ENCODE measurements at places on chromosomes 1 and 21.

DNA sequence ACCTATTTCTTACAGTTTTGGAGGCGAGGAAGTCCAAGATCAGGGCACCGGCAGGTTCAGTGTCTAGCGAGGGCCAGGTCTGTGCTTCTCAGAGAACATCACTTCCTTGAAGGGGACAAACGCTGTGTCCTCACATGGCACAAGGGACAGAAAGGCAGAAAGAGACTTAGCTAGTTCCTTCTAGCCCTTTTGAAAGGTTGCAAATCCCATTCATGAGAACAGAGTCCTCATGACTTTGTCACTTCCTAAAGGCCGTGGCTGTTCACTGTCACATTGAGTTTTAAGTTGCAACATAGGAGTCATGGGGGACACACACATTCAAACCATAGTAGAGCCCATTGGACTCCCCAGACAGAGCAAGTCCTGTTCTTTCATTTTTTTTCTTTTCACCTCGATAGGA lies 27.4 kb downstream of the PER3 start:
- DNase-seq, result no peak

GRCh38 chr1:109186733-109187086 lies 27.0 kb upstream of the SARS1 start:
- DNase-seq, result no peak

- no peak for DNase-seq
Measured at GRCh38 chr1:182200025-182200812, 138.7 kb upstream of the ZNF648 start.

- no peak for DNase-seq
Measured at GRCh38 chr1:181140398-181140797, 51.9 kb downstream of the IER5 start.

GRCh38 chr1:234992065-234992464 lies 136.6 kb downstream of the TOMM20 start:
- no peak for DNase-seq

GRCh38 chr1:43975249-43975961 lies 645 bp downstream of the ATP6V0B start:
- DNase-seq, result no peak

DNA sequence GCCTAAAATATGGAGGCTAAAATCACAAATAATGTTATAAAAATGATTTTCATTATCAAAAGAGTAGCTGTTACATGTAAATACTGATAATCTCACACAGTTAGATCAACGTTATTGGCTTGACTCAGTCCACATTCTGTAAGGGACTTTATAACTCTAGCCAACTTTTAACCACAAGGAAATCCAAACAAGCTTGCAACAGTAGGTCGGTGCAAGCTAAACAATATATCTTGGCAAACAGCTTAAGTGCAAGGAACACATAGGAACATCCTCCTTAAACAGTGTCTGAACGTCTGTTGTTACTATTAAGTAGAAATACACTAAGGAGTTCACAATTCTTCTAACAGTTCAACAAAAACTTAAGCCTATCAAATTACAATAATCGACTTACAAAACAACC lies 126.7 kb downstream of the EIF4G3 start:
- no peak for DNase-seq

DNA sequence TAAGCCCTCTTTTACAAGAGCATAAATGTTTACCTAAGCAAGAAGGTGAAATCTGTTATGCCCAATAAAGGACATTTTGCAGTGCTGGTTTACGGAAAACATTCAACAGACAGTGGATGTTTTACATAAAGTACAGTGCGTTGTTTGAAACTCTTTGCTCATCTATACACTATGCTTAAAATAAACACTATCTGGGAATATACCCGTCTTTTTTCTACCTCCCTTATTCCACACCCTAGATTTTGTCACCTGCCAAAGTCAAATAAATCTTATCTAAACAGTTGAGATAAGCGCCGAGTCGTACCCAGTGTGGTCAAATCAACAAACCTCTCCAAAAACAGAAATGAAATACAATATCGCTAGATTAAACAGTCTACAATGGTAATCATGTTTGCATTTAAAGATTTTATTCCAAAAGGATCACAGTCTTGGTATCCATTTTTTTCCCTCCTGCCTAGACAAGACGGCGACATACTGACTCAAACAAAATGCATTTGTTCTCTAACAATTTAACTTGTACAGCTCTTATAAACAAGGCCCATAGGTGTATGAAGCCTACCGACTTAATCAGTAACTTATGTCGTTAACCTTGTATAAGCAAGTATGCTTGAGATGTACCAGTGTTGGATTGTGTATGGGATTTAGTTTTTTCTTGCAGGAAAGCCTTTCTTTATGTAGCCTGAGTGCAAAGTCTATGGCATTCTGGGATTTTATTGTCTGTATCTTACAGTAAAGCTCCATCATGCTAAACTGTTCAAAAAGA lies 189.1 kb downstream of the FMN2 start:
- no peak for DNase-seq

GRCh38 chr1:212630158-212630900 lies 21.8 kb downstream of the ATF3 start:
- no peak for DNase-seq

DNA sequence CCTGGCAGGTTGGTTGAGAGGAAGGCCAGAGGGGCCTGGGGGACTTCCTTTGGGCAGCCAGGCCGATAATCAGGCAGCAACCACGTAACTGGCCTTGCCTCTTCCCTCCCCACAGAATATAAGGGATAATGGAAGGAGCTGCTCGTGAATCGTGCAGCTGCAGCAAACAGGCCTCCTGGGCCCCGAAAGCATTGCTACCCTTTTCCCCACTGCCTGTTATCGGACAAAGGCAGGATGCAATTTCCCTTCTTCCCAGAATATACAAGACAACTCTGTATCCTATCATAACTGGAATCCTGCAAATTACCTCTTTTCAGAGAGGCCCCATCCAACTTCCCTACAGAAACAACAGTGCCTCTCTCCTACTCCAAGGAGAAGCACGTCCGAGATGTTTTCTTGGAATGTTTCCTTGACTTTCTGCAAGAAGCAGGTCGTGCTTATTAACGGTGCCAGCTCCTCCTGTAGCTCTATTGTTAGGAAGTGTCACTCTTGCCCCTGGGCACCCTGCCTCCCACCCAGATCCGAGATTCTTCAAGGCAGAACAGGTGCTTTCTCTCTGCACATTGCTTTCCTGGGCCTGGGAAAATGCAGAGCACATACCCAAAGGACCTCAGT lies 106.0 kb upstream of the TIAM1 start:
- no peak for DNase-seq

DNA sequence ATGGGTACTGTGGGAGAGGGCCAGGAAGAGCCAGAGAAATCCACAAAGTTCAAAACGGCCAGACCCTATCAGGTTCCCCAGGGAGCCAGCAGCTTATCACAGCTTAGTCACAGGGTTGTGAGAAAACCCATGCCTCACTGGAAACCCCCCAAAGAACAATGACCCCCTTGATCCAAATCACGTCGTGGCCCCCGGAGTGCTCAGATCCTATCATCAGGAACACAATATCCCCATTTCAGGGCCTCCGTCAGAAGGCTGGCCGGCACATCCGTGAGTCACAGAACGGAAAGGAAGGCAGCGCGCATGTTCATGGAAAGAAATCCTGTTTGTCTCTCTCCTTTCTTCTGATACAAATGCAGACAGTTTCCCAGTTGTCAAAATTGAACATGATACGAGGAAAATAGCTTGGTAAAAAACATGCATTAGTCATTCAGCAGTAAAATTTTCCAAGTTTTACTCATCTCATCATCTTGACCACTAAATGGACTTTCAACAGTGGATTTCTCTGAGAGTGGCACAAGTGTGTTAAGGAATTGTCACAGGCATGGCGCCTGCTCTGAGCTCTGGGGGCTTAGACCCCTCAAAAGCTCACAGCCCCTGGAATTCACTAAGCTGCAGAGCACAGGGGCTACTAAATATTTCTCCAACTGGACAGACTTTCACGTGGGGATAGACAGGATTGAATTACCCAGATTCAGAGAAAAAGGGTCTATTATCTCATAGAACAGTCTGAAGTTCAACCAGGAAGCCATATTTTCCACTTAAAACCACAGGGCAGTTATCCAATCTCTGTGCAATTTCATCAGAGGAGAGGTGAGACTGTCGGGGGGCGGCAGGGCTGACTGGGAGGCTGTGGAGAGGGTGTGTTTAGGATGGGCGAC lies 124.8 kb downstream of the RIPK4 start:
- DNase-seq, result no peak

DNA sequence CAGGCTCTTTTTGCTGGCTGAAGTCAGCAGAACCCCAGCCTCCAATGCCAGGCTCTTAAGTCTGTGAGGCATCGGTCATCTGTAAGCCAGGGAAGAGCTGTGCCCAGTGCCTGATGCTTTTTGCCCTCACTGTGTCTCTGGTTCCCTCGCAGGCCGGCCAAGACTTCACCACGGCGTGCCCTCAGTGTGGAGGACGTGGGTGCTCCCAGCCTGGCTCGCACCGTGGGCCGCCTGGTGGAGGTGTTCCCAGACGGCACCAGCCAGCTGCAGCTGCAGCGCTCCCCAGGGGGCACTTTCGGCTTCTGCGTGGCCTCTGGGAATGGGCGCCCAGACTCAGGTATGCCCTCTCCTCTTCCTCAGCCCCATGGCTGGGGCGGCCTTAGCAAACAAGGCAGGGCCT lies 32.5 kb downstream of the KIAA1614 start:
- no peak for DNase-seq

GRCh38 chr1:151504759-151505158 lies 6.4 kb upstream of the CGN start:
- no peak for DNase-seq

DNA sequence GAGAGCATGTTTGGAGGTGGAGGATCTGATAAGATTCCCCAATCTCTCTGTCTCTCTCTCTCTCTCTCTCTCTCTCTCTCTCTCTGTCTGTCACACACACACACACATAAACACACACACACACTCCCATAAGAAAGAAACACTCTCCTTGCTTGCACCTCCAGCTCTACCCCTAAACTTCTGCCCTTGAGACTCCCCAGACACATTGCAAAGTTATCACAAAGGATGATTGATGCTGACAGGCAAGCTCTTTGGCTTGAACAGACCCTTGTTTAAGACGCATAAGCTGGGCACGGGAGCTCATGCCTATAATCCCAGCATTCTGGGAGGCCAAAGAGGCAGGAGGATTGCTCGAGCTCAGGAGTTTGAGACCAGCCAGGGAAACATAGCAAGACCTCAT lies 78.2 kb downstream of the NAV1 start:
- no peak for DNase-seq

GRCh38 chr1:17636612-17637011 lies 97.1 kb downstream of the ARHGEF10L start:
- no peak for DNase-seq

DNA sequence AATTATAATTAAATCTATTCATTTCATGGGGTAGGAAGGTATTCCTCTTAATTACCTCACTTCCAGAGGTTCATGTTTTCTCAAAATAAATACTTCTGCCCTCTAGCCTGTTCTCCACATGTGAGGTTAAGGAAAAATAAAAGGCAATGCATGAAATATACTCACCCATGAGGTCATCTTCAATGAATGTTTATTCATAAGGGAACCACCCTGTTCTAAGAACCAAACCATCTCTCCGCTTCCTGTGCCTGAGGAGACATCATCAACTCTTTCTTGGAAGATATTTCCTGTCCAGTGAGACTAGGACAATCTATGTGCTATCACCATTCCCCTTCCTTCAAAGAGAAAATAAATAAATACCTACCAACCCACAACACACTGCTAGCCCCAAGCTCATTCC lies 513.7 kb upstream of the PLXNA2 start:
- no peak for DNase-seq

GRCh38 chr21:34530261-34530660 lies 18.3 kb upstream of the KCNE1 start:
- DNase-seq, result no peak

DNA sequence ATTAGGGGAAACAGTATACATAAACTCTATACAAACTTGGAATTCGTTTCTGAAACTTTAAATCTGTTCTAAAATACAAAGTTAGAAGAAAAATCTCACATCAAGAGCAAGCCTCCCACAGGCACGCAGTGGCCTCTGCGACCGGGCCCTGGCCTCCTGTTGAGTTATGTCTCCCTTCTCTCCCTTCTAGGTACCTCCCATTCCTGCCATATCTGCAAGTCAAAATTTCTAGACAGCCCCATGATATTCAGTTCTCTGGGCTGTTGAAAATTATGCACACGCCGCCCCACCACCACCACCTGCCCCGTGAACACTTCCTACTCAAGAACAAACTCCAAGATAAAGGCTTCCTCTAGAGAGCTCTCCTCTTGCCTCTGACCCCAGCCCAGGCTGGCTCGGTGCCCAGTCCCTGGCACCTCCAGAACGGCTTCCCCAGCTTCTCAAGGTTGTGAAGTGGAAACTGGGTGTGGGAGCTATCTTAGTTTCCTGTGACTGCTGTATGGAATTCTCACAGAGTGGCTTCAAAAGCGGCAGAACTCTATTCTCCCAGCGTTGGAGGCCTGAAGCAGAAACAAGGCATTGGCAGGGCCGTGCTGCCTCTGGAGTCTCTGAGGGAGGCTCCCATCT lies 37.7 kb upstream of the LRP8 start:
- no peak for DNase-seq

- DNase-seq, result no peak
Measured at GRCh38 chr1:170836141-170836540, 99.2 kb upstream of the MROH9 start.

- DNase-seq, result no peak
Measured at GRCh38 chr1:117553471-117553870, 52.4 kb upstream of the TENT5C start.

DNA sequence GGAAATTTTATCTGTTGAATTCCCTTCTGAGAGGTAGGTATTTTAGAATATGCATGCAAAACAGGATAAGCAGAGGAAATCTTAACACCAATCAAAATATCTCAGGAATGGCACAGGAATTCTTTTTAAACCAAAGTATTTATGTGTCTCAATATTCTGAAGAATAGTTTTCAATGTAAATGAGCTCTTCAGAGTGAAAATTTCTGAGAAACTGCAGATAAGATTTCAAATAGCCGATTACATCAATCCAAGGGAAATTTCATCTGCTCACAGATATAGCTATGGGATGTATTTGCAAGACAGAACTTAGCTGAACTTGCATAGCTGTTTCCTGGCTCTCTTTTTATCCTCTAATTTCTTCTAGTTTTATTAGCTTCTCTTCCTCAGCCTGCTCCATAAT lies 209.5 kb downstream of the GRIK1 start:
- no peak for DNase-seq

DNA sequence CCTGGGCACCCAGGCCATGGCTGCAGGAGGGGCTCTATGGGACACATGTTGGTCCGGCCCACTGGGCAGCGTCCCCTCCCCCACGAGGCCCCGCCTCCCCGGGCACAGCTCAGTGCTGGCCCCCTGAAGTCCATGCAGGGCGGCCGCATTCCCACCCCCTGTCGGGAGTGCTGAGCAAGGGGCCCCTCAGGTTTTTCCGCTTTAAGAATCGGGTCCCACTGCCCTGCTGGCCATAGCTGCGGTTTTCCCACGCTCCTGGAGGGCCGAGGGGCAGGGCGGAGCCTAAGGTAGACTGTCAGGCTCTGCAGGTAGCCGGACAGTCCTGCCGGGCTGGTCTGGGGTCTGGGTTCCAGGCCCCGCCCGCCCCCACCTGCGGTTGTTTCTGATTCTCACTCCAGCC lies 43.5 kb upstream of the CCDC27 start:
- DNase-seq, result no peak

DNA sequence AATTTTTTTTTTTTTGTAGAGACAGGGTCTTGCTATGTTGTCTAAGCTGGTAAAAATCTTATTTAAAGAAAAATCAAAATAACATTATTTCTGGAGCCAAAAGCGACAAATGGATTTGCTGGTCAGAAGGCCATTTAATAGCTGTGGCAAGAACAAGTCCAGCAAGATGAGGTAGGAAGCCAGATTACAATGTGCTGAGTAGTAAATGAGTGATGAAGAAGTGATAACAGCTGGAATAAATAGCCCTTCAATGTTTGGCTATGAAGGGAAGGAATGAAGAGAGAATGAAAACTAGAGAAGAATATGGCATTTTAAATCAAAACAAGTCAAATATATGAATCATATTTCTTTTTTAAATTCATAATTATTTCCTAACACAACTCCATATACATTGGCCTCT lies 34.5 kb downstream of the SYDE2 start:
- DNase-seq, result no peak
